ENCODE measurements at places on chromosomes 12 and 14.

DNA sequence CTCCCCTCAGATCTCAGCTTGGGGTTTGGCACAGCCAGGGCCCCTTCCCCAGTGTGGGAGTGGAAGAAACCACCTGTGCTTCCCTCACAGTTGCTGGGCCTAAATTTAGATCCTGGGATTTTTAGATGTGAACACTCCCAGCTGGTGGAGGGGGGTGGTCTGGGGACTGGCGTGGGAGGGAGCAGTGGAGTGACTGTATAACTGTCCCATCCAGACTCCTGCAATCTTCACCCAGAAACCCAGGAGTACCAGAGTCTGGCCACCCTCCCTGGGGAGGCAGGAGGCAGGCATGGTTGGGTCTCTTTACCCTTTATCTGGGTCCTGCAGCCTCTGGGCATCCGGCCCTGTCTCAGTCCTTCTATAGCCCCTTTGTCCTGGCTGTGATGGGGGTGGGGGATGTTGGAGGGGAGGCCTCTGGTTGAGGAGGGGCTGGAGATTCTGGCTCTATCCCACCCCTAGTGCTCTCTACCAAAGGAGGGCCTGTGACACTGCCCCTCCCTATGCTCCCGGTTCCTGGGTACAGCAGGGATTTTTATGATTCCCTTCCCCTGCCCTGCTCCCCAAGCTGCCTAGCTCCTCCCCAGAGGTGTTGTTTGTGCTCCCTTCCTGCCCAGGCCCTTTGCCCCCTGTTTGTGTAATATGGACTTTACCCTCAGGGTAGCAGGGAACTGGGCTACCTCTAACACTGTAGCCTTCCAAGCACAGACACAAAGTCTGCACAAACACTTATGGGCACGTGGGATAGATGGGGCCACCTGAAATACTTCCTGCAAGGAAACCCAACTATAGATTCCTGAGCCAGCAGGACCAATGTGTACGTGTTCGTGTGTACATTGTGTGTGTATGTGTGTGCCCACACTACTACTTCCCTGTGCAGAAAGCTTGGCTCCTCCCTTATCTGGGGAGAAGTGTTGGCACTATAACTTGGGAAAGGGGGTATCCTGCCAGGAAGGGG, 1.7 kb downstream of the ERBB3 start:
- DNase-seq = no peak

DNA sequence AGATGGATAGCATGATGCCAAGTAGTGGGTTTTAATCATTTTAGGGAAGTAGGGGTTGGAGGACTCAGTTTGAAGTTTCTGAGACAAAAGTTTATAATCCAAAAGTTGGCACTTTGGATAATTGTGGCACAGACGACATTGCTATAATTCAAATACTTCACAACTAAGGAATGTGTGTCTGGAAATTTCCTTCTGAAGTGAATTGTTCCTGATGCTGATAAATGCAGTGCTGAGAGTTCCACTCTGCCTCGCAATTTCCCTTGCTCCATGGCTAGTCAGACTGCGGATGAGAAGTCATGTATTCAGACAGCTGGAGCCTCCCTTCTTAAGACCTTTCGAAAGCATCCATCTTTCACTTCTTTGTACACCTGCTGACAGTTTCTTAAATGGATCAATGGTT, 393.3 kb upstream of the PRICKLE1 start:
- no peak for DNase-seq

- DNase-seq = no peak
Measured at GRCh38 chr12:119201789-119202543, 23.2 kb downstream of the HSPB8 start.

DNA sequence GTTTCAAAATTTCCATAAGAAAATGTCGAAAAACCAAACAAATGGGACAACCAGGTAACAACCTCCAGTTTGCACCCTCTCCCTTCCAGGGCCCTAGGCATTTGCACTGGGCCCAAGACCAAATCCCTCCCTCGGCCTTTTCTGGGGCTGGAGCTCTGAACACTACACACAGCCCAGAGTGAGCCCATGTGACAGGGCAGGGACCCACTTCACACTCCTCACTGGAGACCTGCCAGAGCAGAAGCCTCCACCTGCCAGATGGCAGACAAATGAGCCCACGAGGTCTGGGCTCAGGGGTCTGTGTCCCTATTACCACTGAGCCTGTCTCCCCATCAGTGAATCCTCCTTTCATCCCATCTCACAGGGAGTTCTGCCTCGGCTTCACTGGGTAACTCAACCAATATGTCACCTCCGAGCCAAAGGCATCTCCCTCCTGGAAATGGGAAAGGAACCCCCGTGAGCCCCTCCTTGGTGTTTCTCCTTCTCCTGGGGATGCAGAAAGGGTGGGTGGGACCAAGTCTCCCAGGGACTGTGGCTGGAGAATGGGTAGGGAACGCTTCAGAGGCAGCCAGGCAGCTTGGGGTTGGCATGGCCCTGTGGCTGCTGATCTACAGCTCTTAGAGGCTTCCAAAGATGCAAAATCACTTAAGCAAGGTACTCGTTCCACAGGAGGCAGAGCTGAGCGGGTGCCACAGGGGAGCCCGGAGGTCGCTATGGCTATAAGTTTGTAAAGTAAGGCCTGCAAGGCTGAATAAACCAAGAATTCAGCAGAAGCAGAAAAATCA, 10.6 kb downstream of the VWF start:
- no peak for DNase-seq

- no peak for DNase-seq
Measured at GRCh38 chr12:42933461-42934081, 344.0 kb upstream of the PRICKLE1 start.

DNA sequence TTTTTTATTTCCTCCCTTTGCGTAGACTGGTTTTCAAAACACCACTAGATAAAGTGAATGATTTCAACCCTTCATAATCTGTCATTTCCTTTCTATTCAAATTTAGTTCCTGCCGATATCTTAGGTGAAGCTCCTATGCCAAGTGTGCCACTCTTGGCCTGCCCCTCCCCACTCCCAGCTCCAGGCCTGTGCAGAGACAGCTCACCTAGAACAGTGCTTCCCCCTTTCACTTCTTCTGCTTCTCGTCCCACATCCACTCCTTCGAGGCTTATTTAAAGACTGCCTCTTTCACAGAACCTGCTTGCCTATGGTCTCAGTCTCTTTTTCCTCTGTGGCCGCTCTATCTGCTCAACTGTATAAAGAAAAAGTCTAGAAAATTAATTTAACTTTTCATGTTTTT, 473.8 kb downstream of the RAD51B start:
- DNase-seq = no peak

- DNase-seq = no peak
Measured at GRCh38 chr14:45242706-45243105, 10.3 kb downstream of the MIS18BP1 start.

- peak; percentile 29 for DNase-seq
Measured at GRCh38 chr12:2583091-2583497, 211.7 kb upstream of the FKBP4 start.

- no peak for DNase-seq
Measured at GRCh38 chr12:104133321-104133720, 4.7 kb downstream of the NFYB start.

GRCh38 chr14:23006188-23006534, 3.8 kb downstream of the C14orf93 start:
- DNase-seq = no peak

- DNase-seq = no peak
Measured at GRCh38 chr12:27199638-27200300, 44.3 kb upstream of the STK38L start.

GRCh38 chr14:26255213-26255612, 342.6 kb downstream of the NOVA1 start:
- no peak for DNase-seq

GRCh38 chr12:57272337-57273151, 21.6 kb upstream of the STAC3 start:
- DNase-seq = no peak

GRCh38 chr12:117774941-117775775, 193.6 kb downstream of the KSR2 start:
- no peak for DNase-seq

DNA sequence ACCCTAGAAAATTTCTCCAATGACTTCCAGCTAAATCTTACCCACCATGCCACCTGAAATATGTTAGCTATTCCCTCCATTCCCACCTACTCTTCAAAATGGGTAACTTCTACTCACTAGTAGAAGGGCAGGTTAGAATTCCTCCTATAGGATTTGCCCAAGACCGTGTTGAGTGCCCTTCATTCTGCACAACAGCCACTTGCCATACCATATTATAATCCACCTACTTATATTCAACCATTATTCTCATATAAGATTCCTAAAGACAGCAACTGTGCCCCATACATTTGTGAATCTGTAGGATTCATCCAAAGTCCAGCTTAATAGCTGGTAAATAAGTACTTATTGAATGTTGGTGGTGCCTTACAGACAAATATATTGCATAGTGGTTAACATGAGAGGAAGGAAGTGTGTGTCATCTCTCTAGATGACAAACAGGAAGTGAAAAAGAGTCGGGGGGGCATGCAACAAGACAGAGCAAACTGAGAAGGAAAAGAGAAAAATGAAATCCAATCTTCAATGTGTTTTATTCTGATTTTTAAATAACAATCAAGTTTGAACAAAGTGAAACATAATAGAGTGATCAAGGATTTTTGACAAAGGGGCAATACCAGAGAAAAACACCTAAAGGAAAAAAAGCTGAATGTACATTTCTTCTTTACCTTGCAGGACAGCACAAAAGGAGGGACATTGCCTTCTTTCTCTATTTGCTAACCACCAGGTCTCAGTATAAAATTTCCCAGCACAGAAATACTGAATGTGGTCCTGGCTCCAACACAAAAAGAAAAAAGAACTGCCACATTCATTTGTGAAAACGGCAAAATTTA, 389.3 kb upstream of the USP15 start:
- peak; percentile 3 for DNase-seq

GRCh38 chr14:21059842-21060613, 2.4 kb downstream of the RNASE8 start:
- no peak for DNase-seq

DNA sequence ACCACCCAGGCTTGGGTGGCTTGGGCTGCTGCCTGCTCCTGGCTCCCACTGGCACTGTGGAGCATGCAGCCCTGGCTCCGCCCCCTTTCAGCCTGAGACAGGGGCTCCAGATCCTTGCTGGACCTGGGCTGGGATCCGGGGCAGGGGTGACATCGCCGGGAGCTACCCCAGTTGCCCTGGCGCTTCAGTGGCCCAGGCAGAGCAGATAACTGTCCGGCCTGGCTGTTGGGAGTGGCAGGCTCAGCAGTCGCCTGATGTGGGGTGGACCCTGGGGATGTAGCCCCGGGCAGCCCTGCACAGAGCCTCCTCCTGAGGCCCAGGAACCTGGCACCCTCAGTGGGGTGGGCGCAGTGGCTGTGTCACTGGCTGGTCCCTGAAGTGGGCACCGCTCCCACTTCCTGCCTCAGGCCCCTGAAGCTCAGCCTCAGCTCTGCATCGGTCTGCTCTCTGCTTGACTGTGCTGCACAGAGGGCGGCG, 57.9 kb downstream of the FUT8 start:
- DNase-seq = no peak

- no peak for DNase-seq
Measured at GRCh38 chr12:107564946-107565345, 120.7 kb upstream of the PWP1 start.
